ENCODE measurements at places on chromosomes 5 and 9. TPM values are rescaled to one million over a fixed set of nuclear protein-coding genes. Genes with fewer than 3 reads are reported as not detected.

Gene C5orf58
- total RNA-seq = not detected

- DNase-seq = no peak
Measured at GRCh38 chr9:136441191-136441680, 1.6 kb upstream of the INPP5E start.

GRCh38 chr5:72129725-72130124, 22.4 kb downstream of the MAP1B start:
- no peak for DNase-seq

DNA sequence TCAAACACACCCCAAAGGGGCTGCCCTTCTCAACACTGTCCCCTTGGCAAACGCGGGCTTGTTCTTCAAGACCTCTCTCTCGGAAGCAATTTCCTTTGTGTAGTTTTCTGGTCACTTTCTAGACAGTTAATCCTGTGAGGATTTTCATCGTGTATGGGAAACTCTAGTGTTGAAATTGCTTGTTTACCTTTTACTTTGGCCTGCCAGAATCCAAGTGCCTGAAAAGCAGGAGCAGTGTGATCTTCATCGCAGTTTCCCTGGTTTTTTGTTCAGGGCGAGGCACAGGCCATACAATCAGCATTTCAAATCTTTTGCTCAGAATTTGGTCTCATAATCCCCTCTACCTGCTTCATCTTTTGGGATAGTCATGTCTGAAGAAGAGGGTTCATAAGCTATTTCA, 115.7 kb upstream of the C9orf72 start:
- no peak for DNase-seq

- no peak for DNase-seq
Measured at GRCh38 chr5:116386633-116387032, 188.0 kb downstream of the SEMA6A start.

DNA sequence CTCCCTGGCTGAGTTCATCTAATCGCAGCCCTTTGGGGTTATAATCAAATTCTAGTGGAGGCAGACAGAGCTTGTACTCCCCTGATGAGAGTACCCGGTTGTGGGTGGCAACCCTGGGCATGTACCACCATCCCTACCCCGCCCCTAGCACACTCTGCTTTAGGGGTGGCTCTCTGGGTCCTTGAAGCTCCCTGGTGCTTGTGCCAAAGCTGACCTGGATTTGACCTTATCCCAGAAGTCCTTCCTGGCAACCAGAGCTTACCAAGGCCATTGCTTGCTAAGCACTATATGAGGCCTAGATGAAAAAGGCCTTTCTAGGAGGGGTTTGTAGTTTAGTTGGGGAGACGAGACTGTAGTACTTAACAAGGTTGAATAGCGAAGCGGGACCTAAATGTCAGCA, 72.2 kb downstream of the RGS3 start:
- no peak for DNase-seq

Measured in thoracic aorta (tissue), 2 donors.